Mammary microvascular endothelial cell (primary cell): ENCODE measurements at places on chromosomes 16 and 17. TPM values are rescaled to one million over a fixed set of nuclear protein-coding genes. Genes with fewer than 3 reads are reported as not detected.

Gene ITGAD
- not detected in 2 replicates for total RNA-seq

Gene TBC1D28
- not detected in 2 replicates for total RNA-seq

Gene RSKR
- total RNA-seq: 1.5 and 2.5 TPM in 2 replicates

Gene TAC4
- not detected in 2 replicates for total RNA-seq

Gene NMT1
- 78.5 and 91.4 TPM in 2 replicates for total RNA-seq

Gene TBC1D3E
- total RNA-seq: 0.89 TPM in 1 of 2 replicates, not detected in the other

Gene ZDHHC1
- 5.2 and 6.7 TPM in 2 replicates for total RNA-seq

Gene FOXN1
- total RNA-seq: not detected in 2 replicates

Gene SCRN2
- 16.9 and 25.1 TPM in 2 replicates for total RNA-seq

Gene LPO
- not detected in 2 replicates for total RNA-seq

Gene CLEC18B
- total RNA-seq: 0.20 TPM in 1 of 2 replicates, not detected in the other

Gene ITGAL
- under 0.01 and 0.05 TPM in 2 replicates for total RNA-seq

Gene TNP2
- not detected in 2 replicates for total RNA-seq

Gene ZNF624
- total RNA-seq: 2.1 and 2.9 TPM in 2 replicates

Gene SSTR5
- total RNA-seq: not detected in 2 replicates

Gene MAPT
- not detected in 2 replicates for total RNA-seq

Gene FBXL16
- 0.07 TPM in 1 of 2 replicates, not detected in the other for total RNA-seq

Gene BRIP1
- total RNA-seq: 7.3 and 7.6 TPM in 2 replicates

Gene SLC52A1
- 0.69 and 1.00 TPM in 2 replicates for total RNA-seq

Gene CPPED1
- 26.8 and 30.3 TPM in 2 replicates for total RNA-seq

Gene DEXI
- 56.5 and 68.2 TPM in 2 replicates for total RNA-seq

Gene KAT2A
- 11.3 and 14.1 TPM in 2 replicates for total RNA-seq

Gene ANKRD40CL
- not detected in 2 replicates for total RNA-seq

Gene GNAO1
- not detected in 2 replicates for total RNA-seq

Gene SYCE1L
- total RNA-seq: 4.9 and 5.5 TPM in 2 replicates

Gene PRSS36
- total RNA-seq: 0.25 TPM in 1 of 2 replicates, not detected in the other

Gene PARD6A
- 2.8 and 4.5 TPM in 2 replicates for total RNA-seq

Gene OR3A1
- not detected in 2 replicates for total RNA-seq

Gene SMCR8
- total RNA-seq: 12.1 and 15.2 TPM in 2 replicates

Gene NPW
- total RNA-seq: 2.5 and 3.1 TPM in 2 replicates

Gene RAB26
- 0.13 and 1.3 TPM in 2 replicates for total RNA-seq

Gene TCAP
- total RNA-seq: 0.15 TPM in 1 of 2 replicates, not detected in the other
